ENCODE measurements at places on chromosomes 11 and 22.
A peak's percentile ranks its signal among the peaks of the same experiment; 100 is the strongest.

DNA sequence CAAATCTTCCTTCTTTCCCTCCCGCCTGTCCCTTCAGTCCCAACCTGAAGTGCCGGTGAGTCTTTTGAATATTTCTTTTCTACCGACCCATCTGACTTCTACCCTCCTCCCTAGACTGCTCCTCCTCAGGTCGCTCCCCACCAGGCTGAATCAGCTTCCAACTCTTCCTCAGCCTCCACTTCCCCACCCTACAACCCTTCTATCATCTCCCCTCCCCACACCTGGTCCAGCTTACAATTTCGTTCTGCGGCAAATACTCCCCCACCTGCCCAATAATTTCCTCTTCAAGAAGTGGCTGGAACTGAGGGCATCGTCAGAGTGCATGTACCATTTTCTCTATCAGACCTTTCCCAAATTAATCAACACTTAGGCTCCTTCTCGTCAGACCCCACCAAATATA, 2.5 kb upstream of the NDUFC2 start:
- no peak for DNase-seq

GRCh38 chr22:27499121-27499520, 302.4 kb downstream of the MN1 start:
- no peak for DNase-seq

GRCh38 chr11:121341609-121342008, 49.0 kb downstream of the SC5D start:
- DNase-seq = no peak

- peak; percentile 78 for DNase-seq
Measured at GRCh38 chr11:17528181-17528691, 16.0 kb downstream of the USH1C start.

DNA sequence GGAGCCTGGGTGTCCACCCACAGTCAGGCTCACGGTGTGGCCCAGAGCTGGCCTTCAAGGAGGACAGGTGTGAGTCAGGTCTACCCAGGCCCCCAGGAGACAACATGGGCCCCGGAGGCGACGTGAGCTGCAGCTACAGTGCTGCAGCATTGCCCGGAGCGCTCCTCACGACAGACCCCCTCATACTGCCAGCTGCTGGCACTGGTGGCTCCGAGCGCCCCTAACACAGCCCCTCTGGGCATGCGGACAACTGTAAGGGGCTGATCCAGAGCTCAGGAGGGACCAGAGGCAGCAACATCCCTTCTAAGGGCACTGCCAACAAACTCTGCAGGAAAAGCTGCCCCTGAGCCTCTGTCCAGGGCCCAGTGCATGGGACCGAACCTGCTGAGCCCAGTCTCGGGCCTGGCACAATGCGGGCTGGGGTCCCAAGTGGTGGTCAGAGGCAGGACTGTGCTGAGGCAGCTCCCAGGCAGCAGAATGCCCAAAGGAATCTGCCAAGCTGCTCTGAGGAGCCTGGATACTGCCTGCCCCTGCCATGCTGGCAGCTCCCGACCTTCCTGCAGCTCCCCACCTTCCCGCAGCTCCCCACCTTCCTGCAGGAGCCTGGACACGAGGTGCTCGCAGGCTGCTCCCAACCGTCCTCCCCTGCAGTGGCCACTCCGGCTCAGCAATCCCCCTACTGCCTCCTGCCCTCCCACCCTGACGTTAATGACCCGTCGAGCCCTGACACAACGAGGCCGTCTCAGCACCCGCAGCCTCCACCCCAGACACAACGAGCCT, 15.1 kb downstream of the CHID1 start:
- no peak for DNase-seq

Data from nephron progenitor cell (in vitro differentiated cells).